Hematopoietic multipotent progenitor cell treated with erythropoietin and hydrocortisone succinate and interleukin-3 and kit ligand, for 17 days (in vitro differentiated cells): ENCODE measurements at places on chromosomes 7 and 10.
A peak's percentile ranks its signal among the peaks of the same experiment; 100 is the strongest.

DNA sequence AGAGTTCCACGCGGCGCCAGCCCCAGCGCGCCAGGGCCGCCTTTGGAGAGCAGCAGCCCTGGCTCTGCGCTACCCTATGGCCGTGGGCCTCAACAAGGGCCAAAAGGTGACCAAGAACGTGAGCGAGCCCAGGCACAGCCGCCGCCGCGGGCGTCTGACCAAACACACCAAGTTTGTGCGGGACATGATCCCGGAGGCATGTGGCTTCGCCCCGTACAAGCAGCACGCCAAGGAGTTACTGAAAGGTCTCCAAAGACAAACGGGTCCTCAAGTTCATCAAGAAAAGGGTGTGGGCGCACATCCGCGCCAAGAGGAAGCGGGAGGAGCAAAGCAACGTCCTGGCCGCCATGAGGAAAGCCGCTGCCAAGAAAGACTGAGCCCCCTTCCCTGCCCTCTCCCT is 144.1 kb downstream of the SRPK2 start:
- no peak for DNase-seq

DNA sequence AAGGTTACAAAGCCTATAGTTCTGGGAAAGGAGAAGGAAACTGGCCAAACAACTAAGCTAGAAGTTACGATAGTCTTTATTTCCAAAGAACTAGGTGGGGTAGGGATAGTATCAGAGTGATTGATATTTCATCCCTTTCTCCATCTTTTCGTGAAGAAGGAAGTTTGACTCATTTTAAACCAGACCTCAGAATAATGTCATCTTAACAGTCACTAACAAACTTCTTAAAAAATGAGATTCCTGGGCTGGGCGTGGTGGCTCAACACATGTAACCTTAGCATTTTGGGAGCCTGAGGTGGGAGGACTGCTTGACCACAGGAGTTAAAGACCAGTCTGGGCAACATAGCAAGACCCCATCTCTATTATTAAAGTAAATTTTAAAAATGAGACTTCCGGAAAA is 69.4 kb downstream of the ARL4A start:
- DNase-seq = no peak

DNA sequence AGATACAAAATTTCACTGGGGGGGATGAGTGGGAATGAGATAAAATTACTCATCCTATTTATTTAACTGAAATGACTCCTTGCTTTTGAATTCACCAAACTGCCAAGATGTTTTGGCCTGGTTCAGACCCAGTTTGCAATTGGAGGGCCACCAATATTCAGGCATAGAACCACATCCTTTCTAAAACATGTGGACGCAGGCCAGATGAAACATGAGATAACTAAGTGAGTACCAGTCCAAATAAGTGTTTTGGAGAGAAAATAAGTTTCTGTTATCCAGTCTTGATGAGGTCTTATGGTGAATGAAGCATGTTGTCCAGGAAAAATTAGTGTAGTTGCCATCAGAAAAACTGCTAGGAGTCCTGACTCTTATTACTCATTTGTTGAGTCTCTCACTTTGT is 36.3 kb upstream of the PDK4 start:
- no peak for DNase-seq

DNA sequence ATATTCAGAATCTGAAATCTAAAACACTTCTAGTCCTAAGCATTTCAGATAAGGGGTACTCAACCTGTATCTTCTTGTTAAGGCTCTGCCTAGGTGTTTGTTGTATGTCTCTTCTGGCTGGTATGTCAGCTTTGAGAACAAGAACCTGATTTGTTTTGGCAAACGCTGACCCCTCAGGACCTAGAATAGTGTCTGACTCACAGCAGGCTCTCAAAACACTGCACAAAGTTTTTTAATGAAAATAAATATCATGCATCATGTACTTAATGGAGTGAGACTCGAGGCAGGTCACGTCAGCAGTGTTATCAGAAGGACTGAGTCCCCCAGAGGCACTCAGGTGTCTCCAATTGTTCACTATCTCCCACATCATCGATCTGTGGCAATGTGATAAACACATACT is 99.1 kb downstream of the GLI3 start:
- DNase-seq = no peak

DNA sequence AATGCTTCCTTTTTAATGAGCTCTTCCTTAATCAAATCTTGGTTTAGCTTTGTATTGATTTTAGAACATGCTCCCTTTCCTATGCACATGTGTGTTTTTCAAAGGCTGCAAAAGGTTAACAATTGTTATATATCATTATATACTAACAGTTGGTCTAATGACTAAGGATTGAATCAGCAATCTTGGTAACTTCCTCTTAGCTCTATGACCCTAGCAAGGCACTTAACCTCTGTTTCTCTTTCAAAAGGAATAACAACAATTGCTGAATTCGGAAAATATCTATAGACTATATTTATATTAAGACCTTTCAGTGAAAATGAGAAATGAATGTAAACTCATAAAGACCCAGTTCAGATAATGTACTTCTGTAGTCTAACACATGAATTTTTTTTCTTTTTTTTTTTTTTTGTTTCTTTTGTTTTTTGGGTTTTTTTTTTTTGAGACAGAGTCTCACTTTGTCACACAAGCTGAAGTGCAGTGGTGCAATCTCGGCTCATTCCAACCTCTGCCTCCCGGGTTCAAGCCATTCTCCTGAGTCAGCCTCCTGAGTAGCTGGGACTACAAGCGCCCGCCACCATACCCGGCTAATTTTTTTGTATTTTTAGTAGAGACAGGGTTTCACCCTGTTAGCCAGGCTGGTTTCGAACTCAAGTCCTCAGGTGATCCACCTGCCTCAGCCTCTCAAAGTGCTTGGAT is 48.8 kb downstream of the HOXA1 start:
- no peak for DNase-seq

DNA sequence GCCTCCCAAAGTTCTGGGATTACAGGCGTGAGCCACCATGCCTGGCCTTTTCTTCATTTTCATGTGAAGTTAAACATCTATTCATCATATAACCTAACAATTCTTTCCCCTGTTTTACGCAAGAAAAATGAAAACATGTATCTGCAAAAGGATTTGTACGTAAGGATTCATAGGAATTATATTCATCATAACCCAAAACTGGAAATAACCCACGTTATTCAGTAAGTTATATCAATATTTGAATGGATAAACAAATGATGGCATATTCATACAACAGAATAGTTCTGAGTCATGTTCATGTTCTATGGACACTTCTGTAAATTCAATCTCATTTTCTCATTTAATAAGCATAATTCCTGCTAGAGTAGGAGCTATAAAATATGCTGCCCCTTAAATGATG is 35.2 kb upstream of the CAV2 start:
- DNase-seq = no peak

- no peak for DNase-seq
These were observed 3.1 kb downstream of the ABHD11 start for GRCh38 chr7:73735528-73735905.

DNA sequence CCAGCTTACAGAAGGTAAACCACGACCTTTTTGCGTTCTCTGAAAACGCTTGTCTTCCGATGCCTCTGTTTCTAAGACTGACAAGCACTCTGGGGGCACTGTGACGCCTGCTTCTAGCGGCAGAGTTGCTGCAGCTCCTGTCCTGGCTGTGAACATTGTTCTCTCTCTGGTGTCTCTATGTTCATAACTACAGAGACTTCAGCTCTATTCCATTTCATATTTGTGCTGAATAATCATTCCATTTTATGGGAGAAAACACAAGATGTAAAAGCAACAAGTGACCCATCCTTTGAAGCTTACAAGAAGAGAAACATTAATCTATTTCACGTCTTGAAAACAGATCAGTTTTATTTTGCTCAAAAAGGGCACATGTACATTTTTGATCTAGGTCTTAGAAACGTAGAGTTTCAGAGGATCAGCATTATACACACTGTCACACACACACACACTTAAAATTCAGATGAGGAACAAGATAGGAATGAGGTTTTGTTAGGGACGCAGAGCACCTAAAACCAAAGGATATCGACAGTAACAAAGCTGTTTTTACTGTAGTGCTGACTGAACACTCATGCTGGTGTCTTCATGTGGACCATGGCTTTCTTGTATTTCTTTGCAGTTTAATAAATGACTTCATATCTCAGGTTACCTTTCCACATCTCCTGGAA is 3.0 kb downstream of the IKZF1 start:
- DNase-seq = peak; percentile 71

- DNase-seq = no peak
These were observed 489.2 kb downstream of the MDFIC start for GRCh38 chr7:115410972-115411686.

DNA sequence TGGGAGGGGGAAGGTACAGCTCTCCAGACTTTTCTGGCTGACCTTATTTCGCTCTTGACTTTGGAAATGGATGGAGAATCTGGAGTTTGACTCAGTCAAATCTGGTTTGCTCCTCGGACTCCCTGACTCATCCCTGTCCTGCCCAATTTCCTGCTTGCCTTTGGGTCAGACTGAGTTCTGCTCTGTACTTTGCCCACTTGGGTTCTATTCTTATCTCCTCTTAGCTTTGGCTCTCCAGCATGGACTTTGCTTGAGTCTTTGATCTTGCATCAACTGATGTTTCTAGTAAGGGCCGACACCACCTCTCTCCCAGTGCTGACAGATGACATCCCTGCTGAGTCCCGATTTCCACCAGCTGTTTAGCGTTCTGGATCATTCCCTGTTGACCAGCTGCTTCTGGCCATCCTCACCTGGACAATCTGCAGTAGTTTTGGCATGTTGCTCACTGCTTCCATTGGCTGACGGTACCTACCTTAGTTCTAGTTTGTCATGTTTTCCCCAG is 335.3 kb downstream of the SUGCT start:
- no peak for DNase-seq

DNA sequence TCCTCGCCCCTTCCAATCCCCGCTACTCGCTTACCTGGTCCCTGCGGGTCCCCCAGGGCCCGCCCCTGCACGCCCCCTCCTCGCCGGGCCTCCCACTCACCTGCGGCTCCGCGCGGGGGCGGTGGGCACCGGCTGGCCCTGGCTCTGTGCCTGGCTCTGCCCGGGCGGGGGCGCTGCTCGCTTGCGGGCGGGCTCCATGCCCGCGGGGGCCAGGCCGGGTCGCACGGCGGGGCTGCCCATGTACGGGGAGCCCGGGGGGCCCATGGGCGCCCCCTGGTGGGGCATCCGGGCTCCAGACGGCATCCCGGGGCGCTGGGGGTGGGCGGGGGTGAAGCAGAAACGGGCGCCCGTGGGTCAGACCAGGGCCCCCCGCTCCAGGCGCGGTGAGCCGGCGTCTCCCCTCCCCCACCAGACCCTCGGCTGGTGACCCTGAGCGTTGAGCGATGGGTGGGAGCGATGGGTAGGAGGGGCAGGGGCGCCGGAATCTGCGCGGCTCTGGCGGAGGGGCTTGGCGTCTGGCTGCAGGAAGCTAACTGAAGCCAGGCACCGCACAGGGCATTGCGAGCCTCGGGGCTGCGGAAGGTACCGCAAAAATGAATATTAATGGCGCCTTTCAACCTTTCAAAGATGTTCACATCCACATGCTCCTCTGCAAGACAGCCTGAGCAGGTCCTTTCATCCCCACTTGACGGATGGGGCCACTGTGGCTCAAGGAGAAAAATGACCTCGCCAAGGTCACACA is 3.0 kb downstream of the SMARCD3 start:
- DNase-seq = peak; percentile 53

DNA sequence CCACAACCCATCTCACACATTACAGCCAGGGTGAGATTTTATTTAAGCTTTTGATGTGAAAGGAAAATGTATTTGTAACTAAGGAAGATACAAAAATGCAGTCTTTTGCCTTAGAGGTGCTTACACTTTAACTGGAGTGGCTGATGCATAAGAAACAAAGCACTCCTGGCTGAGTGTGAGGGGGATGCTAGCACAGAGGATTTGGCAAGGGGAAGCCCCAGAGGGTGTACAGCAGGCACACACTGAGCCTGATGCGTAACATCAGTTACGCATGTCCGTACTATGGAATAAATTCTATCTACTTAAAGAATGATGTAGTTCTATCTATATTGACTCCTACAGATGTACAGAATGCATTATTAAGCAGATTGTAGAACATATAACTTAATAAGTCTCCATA is 17.8 kb downstream of the GIMAP8 start:
- no peak for DNase-seq

- no peak for DNase-seq
These were observed 31.7 kb downstream of the ASB4 start for GRCh38 chr7:95517458-95517857.

GRCh38 chr7:64733550-64734240 is 60.5 kb upstream of the ZNF138 start:
- DNase-seq = no peak

- DNase-seq = no peak
These were observed 36.6 kb downstream of the MICALL2 start for GRCh38 chr7:1422512-1423263.

- DNase-seq = no peak
These were observed 181.3 kb downstream of the MAGI2 start for GRCh38 chr7:79272066-79272669.

DNA sequence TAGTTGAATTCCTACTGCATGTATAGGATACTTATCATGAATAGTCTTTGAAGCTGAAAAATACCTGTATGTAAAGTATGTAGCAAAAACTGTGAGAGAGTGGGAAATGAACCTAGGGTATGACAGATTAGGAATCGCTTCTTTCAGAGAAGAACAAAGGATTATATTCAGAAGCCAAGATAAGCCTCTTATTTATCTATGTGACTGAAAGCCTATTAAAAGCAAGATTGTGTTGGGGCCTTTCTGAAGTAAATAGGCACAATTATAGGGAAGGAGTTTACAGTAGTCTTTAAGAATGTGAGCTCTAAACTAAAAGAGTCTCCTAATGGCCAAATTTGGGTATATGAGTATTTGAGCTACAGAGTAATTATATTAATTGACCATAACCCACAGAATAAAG is 102.1 kb downstream of the MTERF1 start:
- DNase-seq = no peak

- no peak for DNase-seq
These were observed 499.5 kb downstream of the SORCS3 start for GRCh38 chr10:105140600-105140999.

DNA sequence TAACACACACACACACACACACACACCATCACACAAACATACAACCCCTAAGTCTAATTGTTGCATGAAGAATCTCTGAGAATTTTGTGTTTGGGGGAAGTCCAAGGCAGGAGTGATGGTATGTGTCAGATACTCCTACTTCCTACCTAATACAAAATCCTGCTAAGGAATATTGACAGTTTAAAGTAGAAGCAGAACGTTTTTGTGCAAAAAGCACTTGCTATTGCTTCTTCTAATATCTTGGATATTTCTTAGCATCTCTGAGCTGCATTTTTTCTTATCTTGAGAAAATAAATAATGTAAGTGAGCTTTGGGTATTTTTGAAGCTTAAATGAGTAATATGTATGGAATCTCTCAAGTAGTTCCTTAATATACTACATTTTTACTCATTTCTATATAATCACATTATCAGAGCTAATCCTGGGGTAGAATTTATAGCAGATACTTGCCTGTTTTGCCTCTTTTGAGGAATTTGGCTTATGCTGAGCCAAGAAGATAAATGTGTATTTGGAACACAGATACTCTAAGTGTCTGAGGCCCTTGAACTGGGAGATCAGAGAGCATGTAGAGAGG is 212.3 kb downstream of the DKK1 start:
- DNase-seq = no peak
